Fibroblast of the aortic adventitia (primary cell): ENCODE measurements at places on chromosomes 7 and 10. TPM values are rescaled to one million over a fixed set of nuclear protein-coding genes. Genes with fewer than 3 reads are reported as not detected.
A peak's percentile ranks its signal among the peaks of the same experiment; 100 is the strongest.

The HABP2 gene
- total RNA-seq = not detected in 2 replicates

- no peak for DNase-seq
Observed at GRCh38 chr7:50156163-50156562, 63.1 kb upstream of the ZPBP start.

GRCh38 chr10:23448802-23449570 is 10.1 kb downstream of the OTUD1 start:
- peak; percentile 26 for DNase-seq

DNA sequence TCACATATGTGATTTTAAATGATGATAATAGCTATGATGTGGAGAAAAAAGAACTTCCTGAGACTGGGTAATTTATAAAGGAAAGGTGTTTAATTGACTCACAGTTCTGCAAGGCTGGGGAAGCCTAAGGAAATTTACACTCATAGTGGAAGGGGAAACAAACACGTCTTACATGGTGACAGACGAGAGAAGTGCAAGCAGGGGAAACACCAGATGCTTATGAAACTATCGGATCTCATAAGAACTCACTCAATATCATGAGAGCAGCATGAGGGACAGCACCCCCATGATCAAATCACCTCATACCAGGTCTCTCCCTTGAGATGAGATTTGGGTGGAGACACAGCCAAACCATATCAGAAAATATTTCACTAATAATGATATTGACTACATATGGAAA is 4.1 kb upstream of the LIPN start:
- no peak for DNase-seq

The TMEM184A gene
- not detected in 2 replicates for total RNA-seq

DNA sequence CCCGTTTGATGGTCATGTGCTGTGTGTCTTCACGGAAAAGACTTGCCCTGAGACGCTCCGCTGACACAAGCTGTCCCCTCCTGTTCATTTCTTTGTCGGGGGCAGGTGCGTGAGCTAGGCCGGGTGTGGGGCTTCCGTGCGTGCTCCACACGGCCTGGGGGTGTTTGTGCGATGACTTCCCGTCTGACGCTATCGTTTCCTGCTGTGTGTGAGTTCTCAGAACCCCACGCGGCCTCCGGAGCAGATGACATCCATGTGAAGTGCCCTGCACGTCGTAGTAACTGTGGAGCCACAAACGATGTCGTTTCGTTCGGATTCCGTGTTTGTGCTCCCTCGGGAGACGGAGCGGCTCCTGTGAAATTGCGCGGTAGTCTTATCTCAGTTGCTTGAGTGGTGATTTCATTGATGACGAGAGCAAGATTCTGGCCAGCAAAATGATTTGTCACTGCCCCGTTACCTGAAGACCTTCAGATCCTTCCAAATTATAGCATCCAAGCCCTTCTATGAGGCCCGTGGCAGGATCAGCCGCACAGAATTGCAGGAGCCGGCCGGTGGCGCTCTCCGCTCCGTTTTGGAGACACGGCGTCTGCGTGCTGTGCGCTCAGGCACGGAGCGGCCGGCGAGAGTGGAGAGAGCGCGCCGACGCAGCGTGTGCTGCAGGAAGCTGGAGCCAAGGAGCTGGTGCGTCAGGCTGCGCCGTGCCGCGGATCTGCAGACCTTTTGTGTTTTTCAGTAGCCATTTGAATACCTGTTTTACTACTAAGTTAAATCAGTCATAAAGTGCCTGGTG is 94.9 kb downstream of the NKX6-2 start:
- DNase-seq = no peak

- peak; percentile 87 for DNase-seq
Observed at GRCh38 chr7:40299097-40299496, 164.3 kb downstream of the SUGCT start.

- no peak for DNase-seq
Observed at GRCh38 chr10:105611244-105611798, 970.2 kb downstream of the SORCS3 start.
